ENCODE measurements at places on chromosomes 2 and 18.

GRCh38 chr2:126837966-126838715, 60.5 kb upstream of the TEX51 start:
- DNase-seq: no peak

GRCh38 chr2:16813593-16813992, 148.0 kb upstream of the CYRIA start:
- no peak for DNase-seq

DNA sequence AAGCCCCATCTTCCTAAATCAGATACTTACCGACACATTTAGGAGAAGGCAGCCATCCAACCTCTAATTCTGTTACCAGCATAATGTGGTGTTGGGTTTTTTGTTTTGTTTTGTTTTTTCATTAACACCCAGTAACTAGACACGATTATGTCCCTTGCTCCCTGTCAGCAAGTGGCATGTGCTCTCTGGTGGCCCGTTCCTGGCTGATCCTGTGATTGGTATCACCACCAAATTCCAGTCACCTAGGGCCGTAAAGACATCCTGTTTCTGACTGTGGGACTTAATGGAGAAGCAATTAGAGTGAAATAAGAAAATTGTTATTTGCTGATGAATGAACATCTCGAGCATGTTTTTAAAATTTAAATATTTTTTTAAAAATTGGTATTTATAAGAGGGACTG, 5.9 kb upstream of the DLX1 start:
- no peak for DNase-seq

DNA sequence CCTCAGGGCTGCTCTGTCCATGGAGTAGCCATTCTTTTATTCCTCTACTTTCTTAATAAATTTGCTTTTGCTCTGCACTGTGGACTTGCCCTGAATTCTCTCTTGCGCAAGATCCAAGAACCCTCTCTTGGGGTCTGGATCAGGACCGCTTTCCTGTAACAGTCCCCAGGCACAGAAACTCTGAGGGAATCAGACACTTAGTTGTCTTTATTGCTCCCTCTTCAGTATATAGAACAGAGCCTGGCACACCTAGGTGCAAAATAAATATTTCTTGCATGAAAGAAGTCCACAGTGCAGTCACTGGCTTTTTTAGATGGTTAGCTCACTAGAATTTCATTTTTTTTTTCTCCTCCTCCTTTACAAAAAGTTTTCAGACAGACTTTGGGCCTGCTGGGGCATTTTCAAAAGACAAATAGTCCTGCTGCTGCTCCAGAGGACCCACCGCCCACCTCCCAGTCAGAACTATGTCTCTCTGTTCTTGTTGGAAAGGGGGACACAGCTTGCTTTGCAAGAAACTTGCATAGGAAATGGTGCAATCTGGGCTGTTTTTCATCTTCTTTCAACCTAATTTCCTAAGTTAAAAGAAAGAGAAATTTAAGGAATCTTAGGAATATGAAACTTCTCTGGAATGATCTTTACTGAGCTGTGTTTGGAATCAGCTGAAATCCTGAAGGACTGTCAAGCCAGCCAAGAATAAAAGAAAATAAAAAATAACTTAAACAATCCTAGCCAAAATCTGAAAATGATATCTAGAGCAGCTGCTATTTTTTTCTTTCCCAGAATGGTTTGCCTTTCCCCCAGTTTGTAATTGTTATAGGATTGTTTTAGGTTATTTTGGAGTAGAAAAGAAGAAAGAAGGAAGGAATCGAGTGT, 31.7 kb upstream of the MAP4K3 start:
- DNase-seq: no peak

DNA sequence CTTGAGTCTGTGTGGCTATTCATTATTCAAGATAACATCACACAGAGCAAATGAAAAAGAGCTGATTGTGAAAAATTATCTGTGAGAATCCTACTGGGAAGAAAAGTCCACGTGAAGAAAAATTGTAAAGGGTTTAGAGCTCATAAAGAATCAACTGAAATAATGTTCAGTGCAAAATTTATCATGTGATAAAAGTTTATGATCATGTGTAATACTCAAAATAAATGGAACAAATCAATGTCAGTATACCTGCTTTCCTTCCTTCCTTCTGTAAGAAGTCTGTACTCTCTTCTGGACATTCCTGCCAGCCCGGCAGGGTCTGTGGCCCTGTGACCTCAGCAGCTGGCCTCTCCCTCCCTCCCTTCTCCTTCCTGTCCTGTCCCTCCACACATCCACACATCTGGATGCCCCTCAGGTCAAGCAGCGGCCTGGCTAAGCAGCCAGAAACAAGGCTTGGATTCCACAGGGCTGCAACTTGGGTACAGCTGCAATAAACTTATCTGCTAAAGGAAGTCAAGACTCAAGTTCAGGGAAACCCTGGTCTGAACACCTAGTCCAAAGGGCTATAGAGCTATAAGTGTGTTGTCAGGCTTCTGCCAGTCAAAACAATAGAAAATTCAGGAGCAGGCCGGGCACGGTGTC, 172.1 kb downstream of the MREG start:
- DNase-seq: no peak

DNA sequence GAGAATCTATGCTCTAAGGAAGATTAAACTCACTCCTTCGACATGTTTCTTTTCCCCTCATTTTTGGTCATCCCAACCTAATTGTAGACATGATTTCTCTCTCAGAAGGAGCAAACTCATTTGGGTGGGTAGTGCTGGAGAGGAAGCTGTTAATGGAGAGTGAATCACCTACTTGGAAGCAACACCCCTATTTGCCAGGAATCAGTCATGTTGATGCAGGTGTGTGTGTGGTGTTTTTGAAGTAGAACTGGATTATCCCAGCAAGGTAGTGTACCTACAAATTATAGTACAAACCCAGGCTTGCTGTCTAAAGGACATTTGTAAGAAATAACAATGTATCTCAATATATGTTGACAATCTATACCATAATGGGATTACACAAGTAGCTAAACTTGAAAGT, 186.4 kb downstream of the EPHA4 start:
- no peak for DNase-seq

- no peak for DNase-seq
Measured at GRCh38 chr2:136424112-136424511, 306.2 kb upstream of the CXCR4 start.

DNA sequence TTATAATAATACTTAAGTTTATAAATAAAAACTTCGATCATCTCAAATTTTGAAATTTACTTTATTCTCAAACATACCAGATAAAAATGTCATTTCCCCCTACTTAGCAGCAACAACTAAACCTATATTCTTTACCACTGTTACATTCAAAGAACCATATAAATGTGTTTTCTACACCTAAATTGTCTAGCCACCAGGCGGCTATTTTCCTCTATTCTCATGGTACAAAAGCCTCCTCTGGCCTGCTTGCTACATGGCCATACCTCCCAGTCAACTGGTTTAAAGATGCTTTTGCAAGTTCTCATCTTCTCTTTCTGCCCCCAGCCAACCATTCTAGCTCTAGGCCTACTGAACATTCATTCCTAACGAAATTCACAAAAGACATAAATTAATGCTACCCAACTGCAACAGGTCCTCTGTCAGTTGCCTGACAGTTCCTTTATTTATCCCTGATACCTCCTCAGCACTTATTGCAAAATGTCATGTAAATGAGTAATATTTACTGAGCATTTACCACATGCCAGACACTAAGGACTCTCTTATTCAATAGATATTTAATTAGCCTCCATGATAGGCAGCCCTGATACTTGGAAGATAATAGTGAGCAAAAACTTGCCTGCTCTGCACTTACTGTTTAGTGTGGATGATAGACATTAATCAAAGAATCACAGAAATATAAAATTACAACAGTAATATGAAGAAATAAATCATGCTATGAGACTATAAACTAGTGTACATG, 5.0 kb downstream of the C1D start:
- no peak for DNase-seq

- DNase-seq: no peak
Measured at GRCh38 chr2:184141866-184142265, 456.5 kb upstream of the ZNF804A start.
